ENCODE measurements at places on chromosomes 4 and X.
A peak's percentile ranks its signal among the peaks of the same experiment; 100 is the strongest.

GRCh38 chr4:103365285-103365684, 167.1 kb upstream of the CENPE start:
- DNase-seq: no peak

DNA sequence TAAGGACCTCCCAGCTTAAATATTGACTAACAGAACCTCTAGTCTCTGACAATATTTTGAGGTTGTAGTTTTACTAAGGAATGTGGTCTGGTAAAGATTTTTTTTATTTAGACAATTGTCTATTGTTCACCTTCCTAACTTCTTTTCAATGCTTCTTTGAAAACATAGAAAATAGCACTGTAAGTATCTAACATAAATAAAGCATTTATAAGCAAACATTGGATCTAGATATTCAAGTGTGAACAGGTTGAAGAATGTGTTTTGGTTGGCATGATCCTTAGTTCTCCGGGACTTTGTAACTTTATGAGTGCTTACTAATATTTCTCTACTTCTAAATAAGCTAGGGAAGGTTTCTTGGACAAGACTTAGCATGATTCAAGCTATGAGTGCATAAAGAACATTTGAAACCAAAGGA, 285.4 kb upstream of the ARSJ start:
- no peak for DNase-seq

DNA sequence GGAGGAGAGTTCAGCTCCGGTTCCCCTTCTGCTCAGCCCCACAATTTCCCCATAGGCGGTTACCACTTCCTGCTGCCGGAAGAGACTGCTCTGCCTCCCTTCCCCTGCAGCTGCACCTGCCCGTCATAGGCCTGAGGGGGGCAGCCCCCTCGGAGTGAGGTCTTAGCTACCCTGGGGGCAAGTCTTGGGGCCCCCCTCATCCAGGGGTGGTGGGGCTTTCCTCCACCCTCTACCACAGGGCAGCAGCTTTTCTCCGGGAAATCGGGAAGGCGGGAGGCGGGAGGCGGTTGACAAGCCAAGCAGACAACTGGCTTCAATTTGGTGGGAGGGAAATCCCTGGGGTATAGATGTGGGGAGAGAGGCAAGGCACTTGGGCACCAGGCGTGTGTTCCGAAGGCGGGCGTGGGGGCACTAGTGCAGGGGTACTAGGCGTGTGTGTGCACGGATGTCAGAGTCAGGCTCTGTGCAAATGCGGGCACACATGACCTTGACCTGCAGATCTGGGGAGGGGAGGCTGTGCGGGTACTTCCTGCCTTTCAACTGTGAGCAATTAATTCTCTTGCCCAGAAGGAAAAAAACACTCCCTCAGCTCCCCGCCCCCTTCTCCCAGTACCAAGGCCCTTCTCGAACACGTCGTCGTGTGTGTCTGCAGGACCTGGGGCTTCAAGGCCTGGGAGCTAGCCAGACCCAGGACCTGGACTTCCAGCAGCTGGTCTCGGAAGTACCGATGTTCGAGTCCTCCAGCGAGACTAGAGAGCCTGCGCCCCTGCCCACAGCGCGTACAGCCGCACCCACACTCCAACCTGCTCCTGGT, 1.0 kb upstream of the ARHGAP4 start:
- DNase-seq: peak; percentile 76

- no peak for DNase-seq
Measured at GRCh38 chrX:28225513-28225912, 244.3 kb upstream of the DCAF8L1 start.

GRCh38 chr4:154491341-154492271, at the start of gene DCHS2:
Gene DCHS2, minus strand, starts transcription at chr4:154491799. Its CDS starts 444 bp downstream, at chr4:154491355.
- DNase-seq: peak; percentile 54

- no peak for DNase-seq
Measured at GRCh38 chr4:180160195-180160983, 2082.8 kb upstream of the TENM3 start.

DNA sequence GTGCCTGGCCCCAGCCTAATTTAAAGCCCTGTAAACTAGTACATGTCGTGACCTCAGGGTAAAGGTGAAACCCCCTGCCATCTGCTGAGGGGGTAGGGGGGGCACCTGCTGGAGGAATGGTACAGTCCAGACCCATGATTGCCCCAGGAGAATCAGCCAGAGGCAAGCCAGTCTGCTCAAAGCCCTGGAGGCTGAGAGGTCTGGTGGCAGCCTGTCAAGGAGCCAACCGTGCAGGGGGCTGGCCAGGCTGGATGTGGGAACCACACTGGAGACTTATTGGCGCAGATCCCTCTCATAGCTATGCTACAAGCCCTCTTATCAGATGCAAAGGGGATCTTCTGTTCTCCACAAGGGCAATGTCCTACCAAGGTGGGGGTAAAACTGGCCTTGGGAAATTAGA, 31.4 kb upstream of the PJA1 start:
- no peak for DNase-seq

GRCh38 chr4:110514889-110515479, 39.0 kb downstream of the ENPEP start:
- DNase-seq: no peak

GRCh38 chrX:16992951-16993350, 46.5 kb downstream of the REPS2 start:
- no peak for DNase-seq

GRCh38 chrX:139784807-139785206, 76.8 kb upstream of the MCF2 start:
- no peak for DNase-seq

- DNase-seq: no peak
Measured at GRCh38 chr4:154511981-154512380, 20.4 kb upstream of the DCHS2 start.

- DNase-seq: no peak
Measured at GRCh38 chr4:108432418-108432817, 188.0 kb upstream of the RPL34 start.

- no peak for DNase-seq
Measured at GRCh38 chr4:15918484-15919129, 19.9 kb downstream of the FGFBP1 start.

GRCh38 chr4:105633241-105633640, 75.2 kb downstream of the INTS12 start:
- no peak for DNase-seq

DNA sequence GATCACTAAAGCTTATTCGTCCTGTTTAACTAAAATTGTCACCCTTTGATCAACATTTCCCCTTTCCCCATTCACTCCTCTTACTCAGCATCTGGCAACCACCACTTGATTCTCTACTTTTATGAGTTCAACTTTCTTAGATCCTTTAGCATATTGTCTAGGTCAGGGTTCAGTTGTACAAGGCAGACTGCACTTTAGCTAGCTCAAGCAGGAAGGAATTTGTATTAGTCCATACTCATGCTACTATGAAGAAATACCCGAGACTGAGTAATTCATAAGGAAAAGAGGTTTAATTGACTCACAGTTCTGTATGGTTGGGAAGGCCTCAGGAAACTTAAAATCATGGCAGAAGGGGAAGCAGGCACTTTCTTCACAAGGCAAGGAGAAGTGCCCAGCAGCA, 44.3 kb downstream of the TASL start:
- DNase-seq: no peak

DNA sequence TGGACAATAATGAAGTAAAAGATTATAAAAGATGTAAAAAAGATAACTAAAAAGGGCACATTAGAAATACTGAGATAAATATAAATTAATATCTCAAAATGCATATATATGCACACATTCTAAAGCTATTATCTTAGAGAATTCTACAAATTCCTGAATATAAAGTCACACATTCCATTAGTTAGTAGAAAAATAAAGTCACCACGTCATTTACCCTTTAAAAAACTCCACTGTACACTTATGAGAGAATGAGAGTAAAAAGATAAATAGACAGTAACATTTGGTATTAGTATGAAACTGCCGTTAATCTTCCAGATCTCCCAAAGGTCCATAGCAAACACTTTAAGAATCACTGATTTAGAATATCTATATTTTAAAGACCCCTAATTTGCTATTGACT, 67.2 kb upstream of the IL15 start:
- DNase-seq: no peak

DNA sequence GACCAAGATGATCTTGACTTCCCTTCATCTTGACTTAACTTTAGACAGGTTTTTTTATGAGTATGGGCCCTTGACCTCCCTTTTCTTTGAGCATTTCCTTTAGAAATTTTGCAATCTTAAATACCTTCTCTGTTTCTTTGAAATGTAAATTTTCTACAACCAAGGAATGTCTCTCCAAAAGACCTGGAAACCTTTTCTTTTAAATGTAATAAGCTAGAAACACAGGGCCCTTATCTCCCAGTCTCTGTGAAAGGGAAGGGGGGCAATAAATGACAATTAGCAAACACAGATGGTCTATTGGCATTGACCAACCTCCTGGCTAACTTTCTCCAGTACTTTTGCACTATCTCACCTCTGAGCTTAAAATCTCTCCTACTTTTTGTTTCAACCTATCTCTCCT, 144.3 kb upstream of the GK2 start:
- DNase-seq: no peak

DNA sequence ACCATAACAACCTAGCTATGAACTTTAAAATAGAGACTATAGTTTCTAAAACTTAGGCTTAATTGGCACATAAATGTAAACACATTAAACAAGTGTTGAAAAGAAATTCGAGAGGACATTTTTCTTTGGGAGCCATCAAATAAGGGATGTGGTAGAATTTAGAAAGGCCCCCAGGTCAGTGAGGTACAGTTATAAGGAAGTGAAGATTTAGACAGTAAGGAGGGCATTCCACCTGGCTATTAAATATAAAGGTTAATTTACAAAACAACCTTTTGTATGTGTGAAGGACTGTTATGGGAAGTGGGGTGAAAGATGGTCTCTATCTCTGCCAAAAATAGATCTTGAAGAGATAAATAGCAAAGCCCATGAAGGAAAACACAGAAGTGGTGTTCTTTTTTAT, 83.9 kb downstream of the AFF1 start:
- no peak for DNase-seq

GRCh38 chr4:20432088-20432487, 180.4 kb downstream of the SLIT2 start:
- DNase-seq: no peak

- no peak for DNase-seq
Measured at GRCh38 chrX:12441381-12442128, 303.3 kb downstream of the FRMPD4 start.

- no peak for DNase-seq
Measured at GRCh38 chr4:45453258-45453853, 670.5 kb downstream of the GABRG1 start.

DNA sequence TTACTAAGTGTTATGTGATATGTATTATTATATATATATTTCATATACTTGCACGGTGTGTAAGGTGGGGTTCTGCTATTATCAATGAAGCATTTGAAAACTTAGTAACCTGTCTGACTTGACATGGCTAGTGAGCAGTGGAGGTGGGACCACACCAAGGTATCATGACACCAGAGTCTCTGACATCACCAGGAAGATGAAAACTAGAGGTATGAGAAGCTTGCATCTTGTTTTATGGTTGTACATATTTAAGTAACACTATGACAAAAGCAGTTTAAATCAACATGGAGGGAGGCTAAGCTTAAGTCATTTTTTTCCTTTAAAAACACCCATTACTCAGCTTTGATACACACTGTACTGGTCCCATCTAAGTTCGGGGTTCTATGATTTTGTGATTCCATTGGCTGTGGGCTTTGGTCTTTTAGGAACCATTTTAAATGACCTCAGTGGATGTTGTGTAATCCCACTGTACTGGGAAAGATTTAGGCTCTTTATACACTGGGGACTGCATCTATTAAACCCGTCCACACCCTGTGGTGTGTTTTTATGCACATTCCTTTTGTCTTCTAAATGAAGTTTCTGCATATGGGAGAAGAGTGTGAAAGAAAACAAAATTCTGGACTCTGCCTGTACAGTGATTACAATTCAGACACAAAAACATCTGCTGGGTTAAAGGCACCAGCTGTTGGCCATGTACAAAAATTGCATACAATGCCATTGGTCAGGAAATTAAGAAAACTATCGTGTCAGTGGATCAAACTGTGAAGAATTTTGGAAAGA, 570.6 kb downstream of the SPRY1 start:
- DNase-seq: no peak

DNA sequence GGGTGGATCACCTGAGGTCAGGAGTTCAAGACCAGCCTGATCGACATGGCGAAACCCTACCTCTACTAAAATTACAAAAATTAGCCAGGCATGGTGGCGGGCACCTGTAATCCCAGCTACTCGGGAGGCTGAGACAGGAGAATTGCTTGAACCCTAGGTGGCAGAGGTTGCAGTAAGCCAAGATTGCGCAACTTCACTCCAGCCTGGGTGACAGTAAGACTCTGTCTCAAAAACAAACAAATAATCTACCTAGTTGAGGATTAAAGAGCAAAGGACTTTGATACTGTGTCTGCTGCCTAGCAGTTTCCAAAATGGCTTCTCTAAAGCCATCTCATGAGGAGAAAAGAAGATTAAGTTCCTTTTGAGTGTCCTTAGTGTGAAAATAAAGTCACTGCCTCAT, 37.8 kb downstream of the SMS start:
- no peak for DNase-seq

DNA sequence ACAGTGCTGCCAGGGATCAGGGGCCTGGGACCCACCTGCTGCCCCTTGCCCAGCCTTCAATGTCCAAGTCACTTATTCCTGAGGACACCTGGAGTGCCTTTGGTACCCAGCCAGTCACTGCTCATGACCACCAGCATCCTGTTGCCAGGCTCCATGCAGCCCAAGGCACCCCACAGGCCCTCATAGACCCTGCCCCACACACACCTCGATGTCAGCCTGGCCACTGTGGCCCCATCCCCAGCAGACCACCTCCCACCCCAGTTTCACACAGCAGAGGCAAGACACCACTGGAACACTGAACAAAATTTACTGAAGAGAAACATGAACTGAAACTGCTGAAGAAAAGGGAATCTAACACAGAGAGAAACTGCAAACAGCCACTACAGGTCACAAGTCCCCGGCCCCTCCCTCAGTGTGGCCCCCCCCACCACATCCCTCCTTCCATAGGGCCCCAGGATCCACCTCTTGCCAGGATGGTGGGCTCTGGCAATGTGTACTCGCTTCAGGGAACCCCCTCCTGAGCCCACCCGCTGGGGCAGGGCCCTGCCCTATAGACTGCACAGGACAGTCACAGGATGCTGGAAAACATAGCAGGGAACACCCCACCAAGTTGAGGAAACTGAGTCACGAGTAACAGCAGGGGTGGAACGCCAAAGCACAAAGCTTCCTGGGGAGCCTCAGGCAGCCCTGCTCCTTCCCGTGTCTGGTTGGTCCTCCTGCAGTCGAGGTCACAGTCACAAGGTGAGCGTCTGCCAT, 5.2 kb downstream of the PNMA5 start:
- DNase-seq: peak; percentile 45

- no peak for DNase-seq
Measured at GRCh38 chrX:51824061-51824460, 69.4 kb upstream of the MAGED1 start.

GRCh38 chrX:65726715-65727114, 59.3 kb downstream of the MSN start:
- no peak for DNase-seq

- no peak for DNase-seq
Measured at GRCh38 chrX:134711135-134711921, 53.1 kb upstream of the PLAC1 start.

GRCh38 chr4:88070031-88070430, 62.6 kb downstream of the PKD2 start:
- no peak for DNase-seq

Measured in right cardiac atrium (tissue), 5 donors.